ENCODE measurements at places on chromosomes 1 and 21.

DNA sequence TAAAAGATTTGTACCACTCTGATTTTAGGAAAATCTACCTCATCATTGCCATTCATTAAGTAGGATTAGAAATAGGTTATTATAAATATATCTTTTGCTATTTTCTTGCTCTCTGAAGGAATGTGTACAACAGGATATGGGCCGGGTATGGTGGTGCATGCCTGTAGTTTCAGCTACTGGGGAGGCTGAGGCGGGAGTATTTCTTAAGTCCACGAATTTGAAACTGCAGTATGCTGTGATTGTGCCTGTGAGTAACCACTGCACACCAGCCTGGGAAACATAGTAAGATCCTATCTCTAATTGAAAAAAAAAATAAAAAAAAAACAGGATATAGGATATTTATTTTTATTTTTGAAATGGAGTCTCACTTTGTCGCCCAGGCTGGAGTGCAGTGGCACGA lies 50.0 kb downstream of the CLIC4 start:
- no peak for DNase-seq

DNA sequence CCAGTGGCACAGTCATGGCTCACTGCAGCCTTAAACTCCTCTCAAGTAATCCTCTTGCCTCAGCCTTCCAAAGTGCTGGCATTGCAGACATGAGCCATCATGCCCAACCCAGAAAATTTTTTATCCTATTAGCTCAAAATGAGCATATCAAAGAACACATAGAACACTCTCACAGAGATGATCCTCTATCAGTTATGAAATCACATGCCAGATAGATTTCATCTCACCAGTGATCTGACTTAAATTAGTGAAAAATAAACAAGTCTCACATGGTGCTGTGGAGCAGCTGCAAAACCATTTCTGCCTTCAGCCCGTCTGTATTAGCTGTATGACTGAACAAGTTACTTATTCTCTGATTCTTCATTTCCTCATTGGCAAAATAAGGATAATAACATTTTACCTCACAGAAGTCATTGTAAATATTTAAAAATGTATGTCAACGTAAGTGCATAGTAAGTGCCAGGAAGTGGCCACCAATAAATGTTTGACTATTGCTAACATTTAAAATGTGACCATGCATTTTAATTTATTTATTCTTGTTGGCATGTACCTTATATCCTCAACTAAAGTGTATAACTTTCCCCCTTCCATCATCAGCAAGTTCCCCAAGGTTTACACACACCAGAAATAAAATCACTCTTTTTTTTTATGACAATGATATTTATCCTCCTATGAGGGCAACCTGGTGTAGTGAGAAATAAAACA lies 29.0 kb upstream of the SLC19A2 start:
- no peak for DNase-seq

DNA sequence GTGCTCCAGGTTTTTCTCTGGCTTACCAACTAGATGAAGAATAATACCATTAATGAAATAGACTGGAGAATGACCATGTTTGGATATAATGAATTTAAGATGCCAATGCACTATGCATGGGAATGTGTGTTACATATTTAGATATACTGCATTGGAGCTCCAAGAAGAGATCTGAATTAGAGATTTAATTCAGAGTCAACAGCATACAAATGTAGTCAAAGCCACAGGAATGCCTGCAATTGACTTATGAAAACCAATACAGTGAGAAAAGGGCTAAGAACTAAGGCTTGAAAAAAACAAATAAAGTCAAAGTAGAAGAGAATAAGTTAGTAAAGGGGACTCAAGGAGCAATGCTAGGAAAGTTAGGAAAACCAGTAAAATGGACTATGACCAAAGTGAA lies 59.1 kb downstream of the USP24 start:
- no peak for DNase-seq

DNA sequence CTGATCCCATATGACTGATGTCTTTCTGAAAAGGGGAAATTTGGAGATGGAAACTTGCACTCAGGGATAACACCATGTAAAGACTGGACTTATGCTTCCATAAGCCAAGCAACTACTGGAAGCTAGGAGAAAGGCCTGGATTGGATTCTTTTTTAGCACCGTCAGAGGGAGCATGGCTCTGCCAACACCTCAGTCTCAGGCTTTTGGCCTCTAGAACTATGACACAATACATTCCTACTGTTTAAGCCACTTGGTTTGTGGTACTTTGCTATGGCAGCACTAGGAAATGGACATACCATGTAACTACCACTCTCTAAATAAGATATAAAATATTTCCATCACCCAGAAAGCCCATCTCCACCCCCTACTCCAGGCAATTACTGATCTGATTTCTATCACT lies 139.7 kb downstream of the CYYR1 start:
- no peak for DNase-seq

DNA sequence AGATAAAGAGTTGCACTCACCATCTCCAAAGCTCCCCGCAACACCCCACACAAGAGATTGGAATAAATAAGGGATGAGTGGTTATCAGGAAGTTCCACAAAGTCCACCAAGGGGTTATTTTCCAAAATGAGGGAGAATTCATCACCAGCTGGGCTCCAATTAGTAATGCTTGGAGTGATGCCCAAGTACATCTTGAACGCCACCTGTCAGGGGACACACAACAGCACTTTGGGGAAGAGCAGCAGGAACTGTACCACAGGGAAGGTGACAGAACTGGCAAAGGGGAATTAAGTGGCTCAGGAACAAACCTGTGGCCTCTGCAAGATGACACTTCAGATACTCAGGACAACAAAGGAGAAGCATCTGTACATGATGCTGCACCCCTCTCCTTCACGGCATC lies 11.5 kb downstream of the TRAPPC3 start:
- no peak for DNase-seq

GRCh38 chr1:41682149-41682548 lies 197.7 kb upstream of the EDN2 start:
- DNase-seq: no peak

DNA sequence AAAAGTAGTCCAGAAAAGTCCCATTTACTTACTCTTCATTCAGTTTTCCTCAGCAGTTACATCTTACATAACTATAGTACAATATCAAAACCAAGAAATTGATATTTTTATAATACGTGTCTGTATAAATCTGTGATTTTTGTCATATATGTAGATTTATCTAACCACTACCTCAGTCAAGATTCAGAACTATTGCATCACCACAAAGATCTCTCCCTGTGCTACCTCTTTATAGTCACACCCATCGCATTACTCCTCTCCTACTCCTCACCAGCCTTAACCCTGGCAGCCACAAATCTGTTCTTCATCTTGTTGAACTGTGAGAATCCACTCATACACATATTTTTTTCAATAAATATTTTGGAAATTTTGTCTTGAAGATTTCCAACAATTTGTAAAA lies 72.5 kb downstream of the RALGPS2 start:
- DNase-seq: no peak

DNA sequence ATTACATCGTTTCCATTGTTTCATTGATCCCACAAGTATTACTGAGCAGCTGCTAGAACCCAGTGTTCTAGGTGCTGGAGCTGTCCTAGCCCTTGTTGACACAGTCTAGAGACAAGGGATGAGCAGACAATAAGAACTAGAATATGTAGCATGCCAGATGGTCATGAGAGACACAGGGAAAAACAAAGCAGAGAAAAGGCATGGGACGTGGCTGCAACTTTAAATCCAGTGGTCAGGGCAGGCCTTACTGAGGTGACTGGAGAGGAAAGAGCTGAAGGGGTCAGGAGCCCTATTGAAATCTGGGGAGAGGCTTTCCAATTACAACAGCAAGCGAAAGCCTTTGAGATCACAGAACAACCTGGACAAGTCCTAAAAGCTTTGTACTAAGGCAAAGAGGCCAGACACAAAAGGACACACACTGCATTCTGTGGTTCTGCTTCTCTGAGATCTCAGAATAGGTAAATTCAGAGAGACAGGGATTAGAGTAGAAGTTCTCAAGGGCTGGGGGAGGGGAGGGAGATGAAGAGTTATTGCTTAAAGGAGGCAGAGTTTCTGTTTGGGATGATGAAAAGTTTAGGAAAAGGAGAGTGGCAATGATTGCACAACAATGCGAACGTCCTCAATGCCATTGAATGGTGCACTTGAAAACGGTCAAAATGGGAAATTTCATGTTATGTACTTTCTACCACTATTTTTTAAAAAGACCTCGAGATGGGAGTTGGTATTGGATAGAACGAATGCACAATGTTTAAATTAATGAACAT lies 467.4 kb upstream of the VAMP3 start:
- no peak for DNase-seq

- no peak for DNase-seq
Measured at GRCh38 chr1:42922687-42923366, 35.8 kb downstream of the SLC2A1 start.

DNA sequence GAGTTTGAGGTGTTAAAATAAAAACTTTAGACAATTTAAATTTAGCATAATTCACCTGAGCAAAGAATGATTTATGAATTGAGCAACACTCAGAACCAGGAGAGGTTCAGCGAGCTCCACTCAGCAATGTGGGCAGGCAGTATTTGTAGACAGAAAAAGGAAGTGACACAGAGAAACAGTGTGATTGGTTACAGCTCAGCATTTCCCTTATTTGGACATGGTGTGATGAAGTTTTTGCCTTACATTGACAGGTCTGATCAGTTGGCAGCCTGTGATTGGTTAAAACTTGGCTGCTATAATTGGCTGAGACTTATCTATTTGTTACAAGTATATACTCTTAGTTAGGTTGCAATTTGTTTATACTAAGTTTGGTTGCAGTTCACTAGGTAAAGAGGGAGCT lies 621.2 kb upstream of the PRMT6 start:
- DNase-seq: no peak

GRCh38 chr1:181442181-181442525 lies 41.2 kb upstream of the CACNA1E start:
- no peak for DNase-seq

- no peak for DNase-seq
Measured at GRCh38 chr1:241838897-241839296, 9.1 kb upstream of the EXO1 start.

- no peak for DNase-seq
Measured at GRCh38 chr1:164054331-164054730, 504.7 kb upstream of the PBX1 start.

DNA sequence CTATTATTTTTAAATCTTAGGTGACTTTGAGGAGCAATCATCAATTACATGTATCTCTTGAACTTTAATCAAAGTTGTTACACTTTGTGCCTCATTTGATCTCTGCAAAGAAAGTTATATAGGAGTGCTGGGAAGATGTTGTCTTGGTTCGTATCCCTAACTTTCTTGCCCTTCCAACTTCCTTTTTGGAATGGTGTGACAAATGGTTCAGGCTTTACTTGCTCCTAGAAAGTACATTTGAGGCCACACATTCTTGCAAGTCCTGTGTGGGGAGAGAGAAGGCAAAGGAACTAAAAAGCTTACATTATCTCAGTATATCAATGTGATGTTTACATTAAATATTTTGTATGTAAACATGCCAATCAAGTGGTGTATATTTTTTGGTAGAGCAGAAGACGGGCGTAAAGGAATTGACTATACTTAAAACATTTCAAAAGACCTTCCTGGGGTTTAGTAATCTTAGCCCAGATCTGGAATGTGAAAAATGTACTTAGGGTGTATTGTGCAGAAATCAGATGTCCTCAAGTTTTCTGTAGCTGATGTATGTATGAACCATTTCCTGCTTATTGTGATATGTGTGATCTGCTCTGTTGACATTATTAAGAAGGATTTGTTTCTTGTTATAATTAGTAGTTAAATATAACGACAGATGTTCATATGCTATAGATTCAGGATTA lies 59.2 kb downstream of the USP25 start:
- no peak for DNase-seq

GRCh38 chr21:26939601-26940111 lies 27.2 kb downstream of the ADAMTS5 start:
- DNase-seq: no peak

DNA sequence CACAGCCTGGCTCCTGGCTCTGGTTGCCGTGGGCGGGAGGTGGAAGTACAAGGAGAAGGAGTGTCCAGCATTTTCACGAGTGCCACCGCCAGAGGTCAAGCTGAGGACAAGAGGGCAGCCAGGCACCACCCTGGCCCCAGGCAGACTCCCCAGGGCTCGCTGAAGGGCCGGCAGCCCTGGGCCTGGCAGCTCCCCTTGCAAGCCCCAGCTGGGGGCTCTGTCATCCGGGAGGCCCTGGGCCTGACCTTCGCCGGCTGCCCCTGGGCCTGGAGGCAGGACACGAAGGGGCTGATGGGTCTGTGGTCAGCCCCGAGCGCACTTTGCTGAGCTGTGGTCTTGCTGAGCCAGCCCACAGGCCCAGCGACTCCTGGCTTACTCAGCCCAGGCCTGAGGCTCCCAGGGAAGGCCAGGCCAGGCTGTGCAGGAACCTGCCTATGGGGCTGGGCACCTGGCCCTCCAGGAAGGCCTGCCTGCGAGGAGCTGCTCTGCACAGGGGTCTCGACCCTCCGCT lies 74.8 kb downstream of the MORN1 start:
- no peak for DNase-seq

- no peak for DNase-seq
Measured at GRCh38 chr1:54593571-54594160, 29.7 kb downstream of the FAM151A start.

DNA sequence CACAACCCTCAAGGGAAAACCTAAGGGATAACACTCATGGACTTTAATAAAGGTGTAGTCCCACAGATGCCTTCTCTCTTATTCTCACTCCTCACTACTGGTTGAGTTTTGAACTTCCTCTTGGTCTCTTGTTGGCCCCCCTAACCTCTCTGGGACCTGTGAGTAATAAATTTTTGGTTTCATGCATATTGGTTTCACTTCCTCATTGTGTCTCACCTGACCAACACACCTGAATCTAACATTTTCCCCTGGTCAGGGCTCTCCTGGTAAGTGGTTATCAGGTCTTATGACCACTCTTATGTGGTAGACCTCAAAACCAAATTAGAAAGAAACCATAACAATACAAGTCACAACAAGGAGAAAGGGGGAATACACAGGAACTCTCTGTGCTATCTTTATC lies 60.5 kb upstream of the PRMT6 start:
- no peak for DNase-seq

DNA sequence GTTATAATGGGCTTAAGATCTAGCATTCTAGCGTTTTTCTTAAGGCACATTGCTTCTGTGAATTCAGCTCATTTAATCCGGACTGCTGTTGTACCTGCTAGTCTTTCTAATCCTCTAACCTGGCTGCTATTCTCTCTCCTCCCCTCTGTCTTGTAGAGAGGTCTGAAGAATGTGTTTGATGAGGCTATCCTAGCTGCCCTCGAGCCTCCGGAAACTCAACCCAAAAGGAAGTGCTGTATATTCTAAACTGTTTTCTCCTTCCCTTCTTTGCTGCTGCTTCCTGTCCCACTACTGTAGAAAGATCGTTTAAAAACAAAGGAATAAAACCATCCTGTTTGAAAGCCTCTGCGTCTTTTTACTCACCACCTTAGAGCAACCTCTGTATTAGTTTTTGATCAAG lies 37.3 kb downstream of the CDC42 start:
- no peak for DNase-seq

All from AG09319 (cell line).